NK-92 treated with Interleukin-12 subunit alpha and Interleukin-12 subunit beta, amount 100 ng/mL, for 24 hours (cell line): ENCODE measurements at places on chromosomes 7 and 10.

GRCh38 chr7:45027774-45028114 lies 27.7 kb downstream of the CCM2 start:
- no peak for DNase-seq

- DNase-seq = no peak
Measured at GRCh38 chr7:78783179-78783962, 670.1 kb downstream of the MAGI2 start.

DNA sequence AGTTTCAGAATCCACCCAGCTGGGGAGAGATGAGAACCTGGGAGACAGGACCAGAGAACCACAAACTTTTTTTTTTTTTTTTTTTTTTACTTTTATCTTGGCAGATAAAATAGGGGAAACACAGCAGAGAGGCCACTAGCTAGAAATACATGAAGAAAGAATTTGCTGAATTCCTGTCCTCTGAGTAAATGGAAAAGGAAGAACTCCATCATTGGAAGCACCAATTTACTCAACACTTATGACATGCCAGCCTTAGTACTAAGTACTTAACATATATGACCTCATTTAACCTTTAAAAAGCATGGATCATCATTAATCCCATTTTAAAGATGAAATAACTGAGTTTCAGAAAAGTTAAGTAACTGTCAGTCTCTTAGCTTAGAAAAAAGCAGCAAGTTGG lies 343.0 kb upstream of the NPSR1 start:
- no peak for DNase-seq

DNA sequence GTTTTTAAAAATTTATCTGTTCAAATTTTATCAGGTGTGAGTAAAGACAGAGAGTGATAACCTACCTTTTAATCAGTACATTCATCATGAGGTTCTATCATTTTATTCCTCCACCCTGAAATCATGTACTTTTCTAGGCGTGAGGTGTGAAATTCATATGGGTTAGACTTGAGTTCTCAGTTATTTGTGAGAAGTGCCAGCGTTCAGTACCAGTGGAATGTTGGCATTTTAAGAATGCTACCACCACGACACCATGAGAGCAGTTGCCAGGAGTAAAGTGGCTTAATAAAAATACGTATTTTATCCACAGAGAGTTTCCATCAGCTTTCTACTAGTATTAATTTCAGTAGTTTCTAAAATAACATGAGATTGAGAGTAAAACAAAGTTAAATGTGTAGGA lies 104.1 kb upstream of the FERD3L start:
- DNase-seq = no peak

GRCh38 chr7:125599387-125599786 lies 669.8 kb upstream of the POT1 start:
- no peak for DNase-seq

DNA sequence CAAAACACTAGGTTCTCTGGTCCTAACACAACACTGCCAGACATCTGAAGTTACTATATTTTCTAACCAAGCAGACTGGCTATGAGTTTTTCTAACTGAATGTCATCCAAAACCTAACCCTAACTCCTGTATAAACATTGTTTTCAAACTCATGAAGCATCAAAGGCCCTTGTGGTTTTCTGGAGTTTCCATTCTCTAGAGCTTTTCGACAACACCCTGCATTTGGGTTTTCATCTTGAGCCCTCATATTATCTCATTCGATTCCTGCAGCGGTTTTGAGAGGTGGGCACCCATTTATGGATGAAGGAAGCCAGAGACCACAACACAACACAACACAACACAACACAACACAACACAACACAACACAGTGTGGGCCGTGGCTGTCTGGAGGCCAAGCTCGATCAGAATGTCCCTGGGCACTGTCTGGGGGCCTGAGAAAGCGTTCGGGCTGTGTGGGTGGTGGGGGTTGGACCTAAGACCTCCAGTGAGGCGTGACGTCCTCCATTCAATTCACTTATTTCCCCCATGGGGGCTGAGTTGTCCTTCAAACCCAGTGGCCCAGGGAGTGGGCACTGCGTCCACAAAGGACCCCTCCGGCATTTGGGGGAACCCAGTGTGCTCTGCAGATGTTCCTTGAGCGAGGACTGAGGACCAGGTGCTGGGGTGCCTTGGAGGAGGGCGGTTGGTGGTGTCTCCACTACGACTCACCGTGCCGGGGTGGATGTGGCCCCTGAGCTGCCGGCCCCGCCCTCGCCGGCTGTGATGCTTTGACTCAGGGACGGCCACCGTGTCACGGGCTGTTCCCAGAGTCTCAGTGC lies 490.4 kb downstream of the DNAJB6 start:
- DNase-seq = no peak

DNA sequence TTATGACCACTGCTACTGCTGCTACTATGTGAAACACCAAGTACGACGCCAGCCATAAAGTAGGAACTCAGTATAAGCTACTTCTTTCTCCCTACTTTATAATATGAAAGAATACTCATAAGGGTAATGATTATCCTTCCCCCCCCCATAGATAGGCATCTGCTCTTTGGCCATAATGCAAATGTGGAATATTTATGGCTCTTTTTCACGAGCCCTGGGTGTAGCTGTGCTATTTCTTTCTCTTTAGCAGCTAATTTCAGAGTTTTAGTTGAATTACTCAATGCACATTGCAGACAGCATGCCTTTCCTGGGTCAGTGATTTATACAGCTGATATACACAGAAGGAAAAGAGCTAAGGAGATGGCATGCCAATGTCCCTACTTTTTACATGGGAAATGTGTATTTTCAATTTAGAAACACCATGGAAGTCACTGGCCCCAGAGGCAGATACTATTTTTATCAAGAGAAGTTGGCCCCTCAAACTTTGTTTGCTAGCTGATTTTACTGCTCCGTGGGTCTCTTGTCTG lies 234.1 kb upstream of the KIAA1217 start:
- no peak for DNase-seq

DNA sequence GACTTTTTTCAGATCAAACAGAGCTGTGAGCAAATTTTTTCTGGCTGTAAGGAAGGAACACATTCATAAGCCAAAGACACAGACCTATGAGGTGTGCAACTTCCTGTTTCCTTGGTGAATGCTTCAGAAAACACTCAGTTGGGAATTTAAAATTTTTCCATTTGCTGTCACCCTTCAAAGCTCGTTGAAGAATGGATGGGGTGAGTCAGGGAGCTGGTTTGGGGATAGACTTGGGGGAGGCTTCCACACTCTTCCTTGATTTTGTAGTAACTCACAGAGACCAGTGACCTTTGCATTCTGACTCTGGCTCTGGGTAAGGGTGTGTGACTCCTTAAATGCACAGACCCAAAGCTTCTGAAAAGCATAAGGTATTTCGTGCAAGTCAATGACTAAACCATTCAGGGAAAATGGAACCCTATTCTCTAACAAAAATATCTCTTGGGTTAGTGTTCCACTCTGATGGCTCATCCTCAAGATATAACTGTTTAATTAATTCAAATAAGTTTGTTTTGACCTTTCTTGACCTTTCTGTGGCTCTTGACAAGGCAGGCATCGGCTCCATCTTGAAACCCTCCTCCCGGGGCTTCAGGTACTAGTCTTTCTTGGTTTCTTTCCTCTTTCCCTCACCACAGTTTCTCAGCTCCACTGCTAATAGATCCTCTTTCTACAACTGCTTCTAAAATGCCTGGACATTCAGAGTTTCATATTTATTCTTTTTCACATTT lies 227.8 kb upstream of the INHBA start:
- no peak for DNase-seq

- DNase-seq = no peak
Measured at GRCh38 chr7:27586825-27587224, 75.9 kb downstream of the HIBADH start.

- no peak for DNase-seq
Measured at GRCh38 chr10:87715552-87716347, 56.1 kb downstream of the PAPSS2 start.

DNA sequence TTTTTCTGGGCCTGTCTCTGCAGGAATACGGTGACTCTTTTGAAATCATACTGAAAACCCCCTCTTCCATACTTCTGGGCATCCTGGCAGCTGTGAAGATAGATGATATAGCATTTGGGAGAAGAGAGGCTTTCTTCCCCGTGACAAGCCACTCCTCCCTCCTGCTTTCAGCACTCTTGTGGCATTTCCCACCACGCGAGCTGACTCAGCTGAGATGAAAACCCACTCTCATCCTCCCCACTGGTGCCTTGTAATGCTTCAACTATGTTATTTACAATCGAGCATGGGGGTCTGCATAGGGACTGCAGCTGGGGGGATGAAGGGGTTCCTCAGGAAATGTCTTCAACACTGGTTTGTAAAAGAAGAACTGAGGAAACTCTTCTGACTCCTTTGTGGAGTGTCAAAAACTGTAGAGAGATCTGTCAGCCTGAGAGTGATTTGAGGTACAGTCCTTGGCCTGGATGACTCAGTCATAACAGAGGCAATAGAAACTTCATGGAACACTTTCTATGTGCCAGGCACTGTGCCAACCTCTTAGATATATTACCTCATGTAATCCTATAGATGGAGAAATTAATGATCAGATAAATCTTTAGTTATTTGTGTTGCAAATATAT lies 1.7 kb upstream of the TBATA start:
- peak; percentile 12 for DNase-seq

GRCh38 chr7:122132341-122132740 lies 11.7 kb downstream of the AASS start:
- no peak for DNase-seq
